ENCODE measurements at places on chromosomes 11 and 22.

- no peaks in the 10 kb centered on the region for H3K36me3 ChIP-seq
- no peak overlapping the region for H3K4me3 ChIP-seq
- no peak overlapping the region for H3K27ac ChIP-seq
- H3K27me3 ChIP-seq, result no peaks in the 10 kb centered on the region
Measured at GRCh38 chr11:10913075-10913474, 55.2 kb upstream of the ZBED5 start.

- no peak overlapping the region for H3K4me3 ChIP-seq
- DNase-seq, result no peak
- peaks cover 32% of the 10 kb centered on the region for H3K36me3 ChIP-seq
- no peak overlapping the region for H3K27ac ChIP-seq
Measured at GRCh38 chr11:1890856-1891830, 552 bp downstream of the PRR33 start.

DNA sequence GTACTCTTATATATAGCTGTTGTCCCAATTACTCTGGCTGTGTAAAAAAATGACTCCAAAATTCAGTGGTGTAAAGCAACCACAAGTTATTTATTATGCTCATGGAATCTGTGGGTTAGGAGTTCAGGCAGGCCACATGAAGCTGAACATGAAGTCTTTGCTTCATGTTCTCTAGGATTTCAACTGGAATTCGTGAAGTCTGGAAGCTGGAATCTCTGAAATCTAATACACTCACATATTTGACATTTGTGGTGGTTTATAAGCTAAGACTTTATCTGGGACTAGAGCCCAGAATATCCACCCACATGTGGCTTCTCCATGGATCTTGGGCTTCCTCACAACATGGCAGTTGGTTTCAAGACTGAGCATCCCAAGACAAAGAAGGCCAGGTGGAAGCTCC lies 430.6 kb downstream of the MIAT start:
- no peak for DNase-seq
- no peak overlapping the region for H3K4me3 ChIP-seq
- no peaks in the 10 kb centered on the region for H3K4me1 ChIP-seq
- H3K27ac ChIP-seq, result no peak overlapping the region
- peaks cover 2% of the 10 kb centered on the region for H3K27me3 ChIP-seq
- H3K36me3 ChIP-seq, result no peaks in the 10 kb centered on the region

DNA sequence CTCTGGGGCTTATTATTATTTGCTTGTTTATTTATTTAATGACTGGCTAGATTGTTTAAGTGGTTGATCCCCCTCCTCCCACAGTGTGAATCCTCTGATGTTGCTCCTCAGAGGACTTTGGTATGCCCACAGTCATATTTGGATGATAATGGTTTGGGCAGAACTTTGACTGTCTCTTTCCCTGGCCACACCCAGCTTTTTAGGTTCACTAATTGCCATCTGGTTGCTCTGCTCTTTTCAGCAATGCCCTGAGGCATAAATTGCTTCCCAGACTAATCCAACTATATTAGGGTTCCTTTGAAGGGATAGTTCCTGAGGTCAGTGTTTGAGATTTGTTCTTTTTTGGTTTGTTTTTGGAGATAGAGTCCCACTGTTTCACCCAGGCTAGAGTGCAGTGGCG lies 99.3 kb upstream of the RRM1 start:
- H3K27ac ChIP-seq, result no peak overlapping the region
- H3K4me1 ChIP-seq, result peaks cover 6% of the 10 kb centered on the region
- H3K27me3 ChIP-seq, result no peaks in the 10 kb centered on the region
- no peak for DNase-seq

DNA sequence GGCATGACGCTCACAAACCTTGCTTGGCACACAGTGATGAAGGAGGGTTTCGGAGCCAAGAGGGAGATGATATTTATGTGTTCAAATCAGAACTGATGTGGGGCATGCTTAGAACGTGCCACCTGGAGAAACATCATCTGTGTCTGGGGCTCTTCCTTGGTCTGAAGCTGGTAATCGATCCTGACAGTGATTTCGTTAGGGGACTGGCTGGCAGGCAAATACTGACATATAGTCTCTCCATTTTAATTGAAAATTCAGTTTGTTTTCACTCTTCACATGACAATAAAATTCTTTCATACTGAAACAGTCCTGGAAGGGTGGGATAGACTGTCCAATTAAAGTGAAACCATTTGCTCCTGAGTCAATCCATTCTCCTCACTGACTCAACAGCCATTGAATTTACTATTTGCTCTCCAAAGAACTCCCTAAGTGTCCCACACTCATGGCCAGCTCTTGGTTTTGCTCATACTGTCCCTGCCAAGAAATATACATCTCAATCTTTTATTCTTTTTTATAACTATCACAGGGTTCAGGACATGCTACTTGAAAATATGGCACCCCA lies 134.8 kb downstream of the TRPC6 start:
- no peaks in the 10 kb centered on the region for H3K4me1 ChIP-seq
- H3K4me3 ChIP-seq, result no peak overlapping the region
- no peak for DNase-seq

GRCh38 chr22:29871684-29872083 lies 11.3 kb upstream of the MTMR3 start:
- H3K4me1 ChIP-seq, result no peaks in the 10 kb centered on the region
- no peak overlapping the region for H3K4me3 ChIP-seq
- H3K27ac ChIP-seq, result no peak overlapping the region
- no peaks in the 10 kb centered on the region for H3K36me3 ChIP-seq
- H3K27me3 ChIP-seq, result no peaks in the 10 kb centered on the region

DNA sequence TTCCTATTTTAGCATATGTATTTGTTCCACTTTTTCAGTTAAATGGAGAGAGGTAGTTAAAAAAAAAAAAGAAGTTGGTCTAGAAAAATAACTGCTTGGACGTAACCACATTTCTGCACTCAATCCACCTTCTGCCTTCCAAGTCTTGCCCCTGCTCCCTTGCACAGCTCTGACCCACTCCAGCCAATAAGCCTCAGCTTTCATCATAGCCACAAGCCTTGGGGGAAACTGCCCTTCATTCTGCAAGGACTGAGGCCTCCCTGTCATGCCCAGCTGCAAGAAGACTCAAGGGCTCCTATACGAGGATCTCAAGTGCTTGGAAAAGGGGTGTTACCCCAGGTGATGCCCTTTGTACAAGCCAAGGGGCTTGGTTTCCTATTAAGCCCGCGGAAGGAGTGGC lies 36.0 kb upstream of the OAF start:
- H3K4me1 ChIP-seq, result peaks cover 4% of the 10 kb centered on the region
- no peak overlapping the region for H3K27ac ChIP-seq
- no peaks in the 10 kb centered on the region for H3K36me3 ChIP-seq
- no peak overlapping the region for H3K4me3 ChIP-seq
- H3K27me3 ChIP-seq, result peaks cover 33% of the 10 kb centered on the region
- DNase-seq, result no peak

- no peak overlapping the region for H3K4me3 ChIP-seq
- H3K27me3 ChIP-seq, result no peaks in the 10 kb centered on the region
- H3K36me3 ChIP-seq, result no peaks in the 10 kb centered on the region
- no peaks in the 10 kb centered on the region for H3K4me1 ChIP-seq
Measured at GRCh38 chr11:69373251-69373635, 79.3 kb downstream of the MYEOV start.

DNA sequence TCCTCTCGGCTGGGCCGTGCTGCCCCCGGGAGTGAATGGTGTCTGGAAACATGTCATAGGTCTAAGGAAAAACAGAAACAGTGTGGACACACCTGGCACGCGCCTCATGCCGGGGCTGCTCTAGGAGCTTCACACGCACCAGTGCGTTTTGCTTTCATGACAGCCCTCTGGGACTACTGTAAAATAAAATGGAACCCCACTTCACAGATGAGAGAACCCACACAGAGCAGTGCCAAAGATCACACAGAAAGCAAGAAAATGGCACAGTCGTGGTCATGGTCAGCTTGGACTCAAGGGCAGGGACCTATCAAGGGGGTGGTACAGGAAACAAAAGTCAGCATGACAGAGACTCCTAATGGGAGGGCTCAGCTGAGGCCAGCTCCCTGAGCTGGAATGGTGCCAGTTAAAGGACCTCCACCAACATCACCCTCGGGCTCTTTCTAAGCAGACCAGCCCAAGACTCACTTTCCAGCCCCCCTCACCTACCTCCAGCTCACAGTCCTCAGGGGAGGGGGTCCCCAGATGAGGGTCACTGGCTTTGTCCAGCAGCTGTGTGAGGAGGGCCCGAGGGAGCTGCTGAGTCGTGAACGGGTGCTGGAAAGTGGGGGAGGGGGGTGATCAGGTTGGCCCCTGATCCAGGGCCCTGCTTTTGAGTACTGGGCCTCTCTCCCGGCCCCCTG lies 3.3 kb downstream of the MAP4K2 start:
- DNase-seq, result peak; percentile 82
- H3K36me3 ChIP-seq, result no peaks in the 10 kb centered on the region
- peak overlapping the region; percentile 59 for H3K27ac ChIP-seq
- H3K4me3 ChIP-seq, result peak overlapping the region; percentile 41
- peaks cover 54% of the 10 kb centered on the region for H3K4me1 ChIP-seq
- H3K27me3 ChIP-seq, result no peaks in the 10 kb centered on the region

GRCh38 chr11:64115531-64116522 lies 50.1 kb downstream of the MACROD1 start:
- no peaks in the 10 kb centered on the region for H3K4me1 ChIP-seq
- no peak overlapping the region for H3K4me3 ChIP-seq
- no peaks in the 10 kb centered on the region for H3K36me3 ChIP-seq

GRCh38 chr22:43343262-43343669 lies at the start of gene SCUBE1:
TSS of gene SCUBE1 (minus strand) at chr22:43343372. CDS start at chr22:43343261, 111 bp downstream.
- H3K36me3 ChIP-seq, result no peaks in the 10 kb centered on the region
- H3K4me3 ChIP-seq, result no peak within 1 kb of the TSS
- no peak within 1 kb of the TSS for H3K27ac ChIP-seq
- DNase-seq, result peak; percentile 55
- H3K27me3 ChIP-seq, result peaks cover 57% of the 10 kb centered on the region
- H3K4me1 ChIP-seq, result peaks cover 9% of the 10 kb centered on the region

DNA sequence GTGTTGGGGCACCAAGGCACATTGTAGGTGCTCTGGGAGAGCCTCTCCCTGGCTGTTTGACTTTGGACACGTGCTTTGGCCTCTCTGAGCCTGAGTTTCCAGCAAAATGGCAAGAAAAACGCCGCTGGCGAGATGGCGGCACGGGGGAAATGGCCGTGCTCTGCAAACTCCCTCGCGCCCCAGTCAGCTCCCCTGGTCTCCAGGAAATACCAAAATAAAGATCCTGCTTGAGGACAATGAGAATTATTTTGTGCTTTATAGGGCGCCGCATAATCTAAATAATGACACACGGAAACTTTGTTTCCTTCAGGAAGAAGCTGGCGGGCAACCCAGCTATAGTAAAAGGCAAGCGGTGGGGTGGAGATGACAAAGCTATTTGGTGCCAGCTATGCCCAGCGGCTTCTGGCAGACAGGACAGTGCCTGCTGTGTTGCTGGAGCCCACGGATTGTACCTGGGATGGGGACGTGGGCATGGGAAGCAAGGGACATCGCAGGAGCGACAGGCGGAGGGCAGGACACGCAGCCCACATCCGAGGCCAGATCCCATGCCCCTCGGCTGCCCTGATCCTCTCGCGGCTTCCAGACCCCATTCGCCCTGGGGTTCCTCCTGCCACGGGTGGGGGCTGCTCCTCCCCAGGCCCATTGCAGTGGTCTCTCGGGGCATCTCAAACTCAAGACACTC lies 26.3 kb upstream of the RFPL3 start:
- DNase-seq, result no peak
- H3K4me1 ChIP-seq, result no peaks in the 10 kb centered on the region
- H3K36me3 ChIP-seq, result no peaks in the 10 kb centered on the region
- H3K27ac ChIP-seq, result no peak overlapping the region

GRCh38 chr22:29359469-29359868 lies 28.9 kb downstream of the AP1B1 start:
- H3K27me3 ChIP-seq, result no peaks in the 10 kb centered on the region
- peaks cover 10% of the 10 kb centered on the region for H3K4me1 ChIP-seq
- no peak overlapping the region for H3K4me3 ChIP-seq
- DNase-seq, result no peak

DNA sequence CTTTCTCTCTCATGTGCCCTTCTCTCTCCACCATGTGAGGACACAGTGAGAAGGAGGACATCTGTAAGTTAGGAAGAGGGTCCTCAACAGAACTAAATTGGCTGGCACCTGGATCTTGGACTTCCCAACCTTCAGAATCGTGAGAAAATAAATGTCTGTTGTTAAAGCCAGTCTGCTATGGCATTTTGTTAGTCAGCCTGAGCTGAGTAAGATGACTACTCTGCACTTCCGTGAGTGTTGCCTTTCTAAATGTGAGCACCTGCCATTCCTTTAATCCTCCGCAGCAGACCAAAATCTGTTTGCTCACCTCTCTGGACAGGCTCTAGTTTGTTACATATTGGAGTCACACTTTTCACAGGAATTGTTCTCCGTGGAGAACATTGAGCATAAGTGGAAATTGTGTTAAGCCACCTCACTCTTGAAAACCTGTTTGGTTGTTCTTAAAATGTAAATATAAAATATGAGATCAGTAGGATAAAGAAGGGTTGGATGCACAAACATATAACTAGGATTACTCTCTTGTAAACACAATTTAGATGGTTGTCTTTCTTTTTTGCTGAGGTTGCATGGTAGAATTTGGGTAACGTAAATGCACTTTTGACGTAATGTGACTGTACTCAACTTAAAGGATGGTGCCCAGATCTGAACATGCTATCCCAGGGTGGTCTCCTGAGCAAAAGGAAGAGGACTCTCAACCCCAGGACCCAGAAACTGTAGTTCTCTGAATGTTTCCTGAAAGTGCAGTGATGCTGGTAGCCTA lies 65.9 kb downstream of the SNX19 start:
- H3K4me3 ChIP-seq, result no peak overlapping the region
- H3K27me3 ChIP-seq, result peaks cover 4% of the 10 kb centered on the region
- H3K4me1 ChIP-seq, result peaks cover 20% of the 10 kb centered on the region
- no peak for DNase-seq
- H3K36me3 ChIP-seq, result no peaks in the 10 kb centered on the region
- no peak overlapping the region for H3K27ac ChIP-seq

GRCh38 chr22:22720724-22721261 lies 76.4 kb downstream of the GGTLC2 start:
- H3K27ac ChIP-seq, result peak overlapping the region; percentile 92
- peaks cover 38% of the 10 kb centered on the region for H3K4me1 ChIP-seq
- peak; percentile 77 for DNase-seq
- H3K36me3 ChIP-seq, result no peaks in the 10 kb centered on the region
- H3K27me3 ChIP-seq, result no peaks in the 10 kb centered on the region

- H3K4me1 ChIP-seq, result peaks cover 4% of the 10 kb centered on the region
- no peak within 1 kb of the TSS for H3K27ac ChIP-seq
- no peaks in the 10 kb centered on the region for H3K27me3 ChIP-seq
- H3K36me3 ChIP-seq, result no peaks in the 10 kb centered on the region
- DNase-seq, result no peak
Measured at GRCh38 chr11:118304568-118305248, at the start of gene CD3E. TSS of gene CD3E (plus strand) at chr11:118304730. CDS start at chr11:118304953, 223 bp downstream.

DNA sequence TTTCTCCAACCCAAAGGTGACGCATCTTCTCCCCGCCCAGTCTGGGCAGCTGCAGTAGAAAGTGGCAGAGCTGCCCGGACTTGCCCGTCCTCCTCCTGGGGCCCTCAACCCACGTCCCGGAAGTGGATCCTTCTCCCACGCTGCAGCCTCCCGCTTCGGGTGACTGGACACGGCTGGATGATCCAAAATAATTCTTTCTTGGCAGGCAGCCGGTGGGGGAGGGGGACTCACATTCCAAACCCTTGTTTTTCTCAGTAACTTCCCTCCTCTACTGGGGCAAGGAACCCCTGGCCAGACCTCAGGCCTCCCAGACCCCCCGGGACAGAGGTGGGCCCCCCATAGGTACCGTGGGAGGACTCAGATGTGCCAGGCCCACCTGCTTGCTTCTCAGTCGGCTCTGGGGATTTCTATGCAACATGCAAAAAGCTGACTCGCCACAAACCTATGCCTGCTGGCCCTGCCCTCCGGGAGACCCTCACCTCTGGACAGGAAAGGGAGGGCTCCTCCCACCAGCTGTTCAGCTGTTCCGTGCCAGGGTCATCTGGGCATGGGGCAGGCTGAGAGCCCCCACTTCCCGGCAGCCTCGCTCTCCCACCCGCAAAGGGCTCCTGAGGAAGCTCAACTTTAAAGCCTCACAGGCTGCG lies 1.4 kb downstream of the PLXNB2 start:
- H3K27me3 ChIP-seq, result peaks cover 14% of the 10 kb centered on the region
- H3K36me3 ChIP-seq, result no peaks in the 10 kb centered on the region
- H3K4me3 ChIP-seq, result no peak overlapping the region
- DNase-seq, result peak; percentile 50
- no peak overlapping the region for H3K27ac ChIP-seq
